ENCODE measurements at places on chromosomes 2 and 18.

DNA sequence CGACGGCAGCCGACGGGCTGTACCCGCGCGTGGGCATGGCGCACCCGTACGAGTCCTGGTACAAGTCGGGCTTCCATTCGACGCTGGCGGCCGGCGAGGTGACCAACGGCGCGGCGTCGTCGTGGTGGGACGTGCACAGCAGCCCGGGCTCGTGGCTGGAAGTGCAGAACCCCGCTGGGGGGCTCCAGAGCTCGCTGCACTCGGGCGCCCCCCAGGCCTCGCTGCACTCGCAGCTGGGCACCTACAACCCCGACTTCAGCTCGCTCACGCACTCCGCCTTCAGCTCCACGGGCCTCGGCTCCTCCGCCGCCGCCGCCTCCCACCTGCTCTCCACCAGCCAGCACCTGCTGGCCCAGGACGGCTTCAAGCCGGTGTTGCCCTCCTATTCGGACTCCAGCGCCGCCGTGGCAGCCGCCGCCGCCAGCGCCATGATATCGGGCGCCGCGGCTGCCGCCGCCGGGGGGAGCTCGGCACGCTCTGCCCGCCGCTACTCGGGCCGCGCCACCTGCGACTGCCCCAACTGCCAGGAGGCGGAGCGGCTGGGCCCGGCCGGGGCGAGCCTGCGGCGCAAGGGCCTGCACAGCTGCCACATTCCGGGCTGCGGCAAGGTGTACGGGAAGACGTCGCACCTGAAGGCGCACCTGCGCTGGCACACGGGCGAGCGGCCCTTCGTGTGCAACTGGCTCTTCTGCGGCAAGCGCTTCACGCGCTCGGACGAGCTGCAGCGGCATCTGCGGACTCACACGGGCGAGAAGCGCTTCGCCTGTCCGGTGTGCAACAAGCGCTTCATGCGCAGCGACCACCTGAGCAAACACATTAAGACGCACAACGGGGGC is 2.0 kb downstream of the SP9 start:
- DNase-seq = no peak

GRCh38 chr2:209391776-209392401 is 32.0 kb upstream of the MAP2 start:
- DNase-seq = no peak

GRCh38 chr2:69437751-69438154 is 518 bp upstream of the NFU1 start:
- no peak for DNase-seq

GRCh38 chr2:130884503-130884902 is 47.8 kb downstream of the ARHGEF4 start:
- DNase-seq = no peak

DNA sequence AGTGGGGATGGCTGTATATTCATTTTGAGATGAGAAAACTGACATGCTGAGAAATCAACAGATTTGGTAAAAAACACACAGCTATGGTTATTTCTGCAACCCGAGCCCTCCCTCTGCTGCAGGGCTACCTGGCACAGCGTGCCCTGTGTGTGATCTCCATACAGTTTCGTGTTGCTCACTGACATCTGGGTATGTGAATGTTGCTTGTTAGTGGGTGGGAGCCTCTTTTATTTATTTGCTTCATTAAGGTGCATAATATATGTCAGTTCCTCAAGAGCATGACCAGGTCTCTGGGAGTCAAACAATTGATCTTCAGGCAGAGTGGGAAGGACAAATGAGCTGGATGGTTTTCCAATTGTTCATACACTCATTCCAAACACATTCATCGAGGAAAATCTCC is 139.1 kb upstream of the FHL2 start:
- DNase-seq = no peak

- no peak for DNase-seq
Measured at GRCh38 chr18:23658285-23658684, 4.4 kb downstream of the ANKRD29 start.

DNA sequence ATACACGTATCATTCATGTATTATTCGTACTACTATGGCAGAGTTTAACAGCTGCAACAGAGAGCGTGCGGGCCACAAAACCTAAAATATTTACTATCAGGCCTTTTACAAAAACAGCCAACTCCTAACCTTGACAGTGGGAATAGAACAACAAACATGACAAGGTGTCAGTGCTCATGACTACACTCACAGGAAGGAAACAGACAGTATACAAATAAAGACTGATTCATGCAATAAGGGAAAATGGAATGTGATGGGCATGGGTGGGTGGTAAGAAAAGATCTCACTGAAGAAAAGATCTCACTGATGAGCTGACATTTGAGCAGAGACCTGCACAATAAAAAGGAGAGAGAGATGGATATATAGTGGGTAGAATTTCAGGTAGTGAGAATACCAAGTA is 347.8 kb downstream of the ALK start:
- DNase-seq = no peak

DNA sequence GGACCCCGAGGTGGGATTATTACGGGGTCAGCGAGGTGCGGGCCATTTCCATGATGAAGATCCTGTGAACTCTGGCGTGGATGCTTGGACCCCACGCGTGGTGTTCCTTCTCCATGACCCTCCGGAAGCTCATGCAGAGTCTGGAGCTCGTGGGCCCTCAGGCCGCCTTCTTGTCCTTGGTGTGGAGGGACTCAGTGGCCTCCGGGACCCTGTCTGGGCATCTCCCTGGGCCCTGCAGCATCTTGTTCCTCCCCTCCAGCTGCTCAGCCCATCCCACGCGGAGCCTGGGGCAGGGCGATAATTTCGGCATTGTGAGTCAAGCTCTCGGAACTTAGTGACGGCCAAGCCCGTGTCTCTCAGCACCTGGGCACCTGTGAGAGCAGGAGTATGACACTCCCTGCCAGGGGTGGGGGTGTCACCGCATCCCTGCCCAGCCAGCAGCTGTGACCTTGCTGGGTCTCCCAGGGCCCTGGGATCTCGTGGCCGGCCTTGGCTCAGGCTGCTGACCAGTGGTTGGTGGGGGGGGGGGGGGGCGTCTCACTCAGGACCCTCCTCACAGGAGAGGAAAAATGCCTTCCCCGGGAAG is 24.6 kb downstream of the RTP5 start:
- DNase-seq = no peak

- no peak for DNase-seq
Measured at GRCh38 chr18:48932822-48933510, 17.8 kb downstream of the SMAD7 start.

- no peak for DNase-seq
Measured at GRCh38 chr18:66167829-66168684, 417.2 kb downstream of the CDH7 start.

- DNase-seq = no peak
Measured at GRCh38 chr2:230668184-230668938, 44.3 kb upstream of the CAB39 start.

DNA sequence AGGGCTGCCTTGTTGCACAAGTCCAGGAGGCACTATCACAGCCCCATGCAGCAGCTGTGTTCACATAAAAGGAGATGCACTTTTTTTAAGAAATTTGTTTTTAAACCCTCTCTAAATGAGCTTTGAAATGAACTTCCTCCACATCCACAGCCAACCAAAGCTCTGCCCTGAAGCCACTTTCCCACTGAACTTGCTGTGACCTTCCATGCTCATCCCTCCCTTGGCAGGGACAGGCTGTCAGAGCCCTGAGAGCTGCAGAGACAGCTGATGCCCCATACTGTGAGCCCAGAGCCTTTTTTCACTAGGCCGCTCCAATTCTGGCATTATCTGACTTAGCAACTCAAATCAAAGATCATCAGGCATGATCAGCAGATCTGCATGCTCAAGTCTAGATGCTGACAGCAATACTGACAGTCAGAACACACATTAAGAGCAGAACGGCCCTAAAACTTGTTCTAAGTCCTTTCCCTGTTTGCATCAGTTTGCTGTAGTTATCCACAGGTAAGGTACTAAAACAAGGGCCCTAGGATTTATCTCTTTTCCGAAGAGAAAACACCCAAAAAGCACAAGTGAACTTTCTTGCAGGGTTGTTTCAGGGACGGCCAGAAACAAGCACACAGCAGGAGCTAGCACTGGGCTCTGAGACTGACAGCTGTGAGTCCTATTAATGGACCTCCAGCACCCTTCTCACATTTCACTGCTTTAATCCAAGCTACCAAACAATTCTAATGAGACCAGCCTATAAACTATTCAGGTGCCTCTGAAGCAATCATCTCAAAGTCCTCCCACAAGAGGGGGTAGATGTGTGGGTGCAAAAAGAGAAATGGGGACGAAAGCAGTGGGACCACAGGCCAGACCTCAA is 34.9 kb downstream of the RNU4ATAC start:
- no peak for DNase-seq

DNA sequence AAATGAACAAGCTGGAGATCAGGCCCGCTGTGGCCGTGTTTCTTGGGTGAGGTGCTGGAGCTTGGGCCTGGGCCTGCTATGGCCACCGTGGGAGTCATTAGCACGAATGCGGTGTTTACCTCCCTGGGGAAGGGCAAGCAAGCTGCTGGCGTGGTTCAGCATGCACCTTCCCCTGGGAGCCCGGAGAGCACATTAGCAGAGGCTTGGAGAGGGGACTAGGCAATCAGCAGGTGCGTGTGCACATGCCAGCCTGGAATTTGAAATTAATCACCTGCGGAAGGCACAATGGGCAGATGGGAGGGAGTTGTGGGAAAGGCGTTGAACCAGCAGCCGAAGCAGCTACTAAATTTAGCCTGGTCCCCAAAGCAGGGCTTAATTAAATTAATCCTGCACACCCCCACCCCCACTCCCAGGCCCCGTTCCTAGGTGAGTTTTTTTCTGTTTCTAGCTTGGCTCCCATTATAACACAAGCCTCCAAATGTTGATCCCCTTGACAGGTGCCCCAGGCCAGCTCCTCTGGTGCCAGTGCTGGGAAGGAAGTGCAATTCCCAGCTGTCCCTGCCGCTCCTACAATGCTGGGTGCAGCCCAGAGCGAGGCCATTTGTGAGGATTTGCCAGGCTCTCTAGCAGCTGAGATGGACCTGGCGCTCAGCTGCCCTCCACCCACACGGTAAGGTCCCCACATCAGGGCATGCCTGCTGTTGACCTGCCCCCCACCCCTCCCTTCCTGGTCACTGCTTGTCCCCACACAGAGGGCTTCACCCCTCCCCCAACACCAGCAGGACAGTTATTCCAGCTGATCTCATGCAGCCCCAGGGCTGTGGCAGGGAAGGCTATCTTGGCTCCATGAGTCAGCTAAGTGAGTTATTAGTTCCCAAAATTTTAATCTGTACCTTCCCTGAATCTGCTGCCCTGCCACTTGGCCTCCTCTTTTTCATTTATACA is 115.0 kb downstream of the ZBTB7C start:
- DNase-seq = no peak

DNA sequence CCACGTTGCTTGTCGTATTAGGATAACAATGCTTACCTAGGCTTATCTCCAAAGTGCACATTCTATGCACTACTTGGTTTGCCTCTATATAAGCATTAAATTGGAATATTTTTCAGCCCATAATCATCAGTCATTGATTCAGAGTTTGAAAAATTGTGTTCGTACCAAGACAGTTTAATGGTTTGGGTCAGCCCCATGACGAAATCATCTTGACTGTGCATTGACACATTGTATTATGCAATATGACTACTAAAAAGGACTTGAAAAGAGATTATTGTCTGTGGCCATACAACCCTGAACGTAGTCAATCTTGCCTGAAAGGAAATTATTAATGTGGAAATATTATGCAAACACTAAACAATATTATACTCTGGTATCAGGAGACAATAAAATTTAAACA is 141.3 kb downstream of the EML6 start:
- no peak for DNase-seq

DNA sequence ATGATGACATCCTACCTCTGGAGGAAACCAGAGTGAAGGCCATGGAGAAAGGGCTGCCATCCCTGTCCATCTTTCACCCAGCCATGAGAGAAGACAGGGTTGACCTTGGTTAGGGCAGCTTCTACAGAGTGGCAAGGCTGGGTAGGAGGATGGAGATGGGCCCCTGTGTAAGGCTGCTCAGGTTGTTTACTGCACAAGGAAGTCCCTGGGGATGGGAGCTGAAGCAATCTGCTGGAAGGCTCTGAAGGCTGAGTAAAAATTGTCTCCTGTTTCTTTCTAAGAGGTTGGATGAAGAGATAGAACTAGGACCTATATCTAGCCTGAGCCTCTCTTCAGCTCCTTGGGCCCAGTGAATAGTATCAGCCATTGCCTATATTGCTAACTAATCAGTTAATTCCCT is 14.4 kb downstream of the ELMOD3 start:
- no peak for DNase-seq

DNA sequence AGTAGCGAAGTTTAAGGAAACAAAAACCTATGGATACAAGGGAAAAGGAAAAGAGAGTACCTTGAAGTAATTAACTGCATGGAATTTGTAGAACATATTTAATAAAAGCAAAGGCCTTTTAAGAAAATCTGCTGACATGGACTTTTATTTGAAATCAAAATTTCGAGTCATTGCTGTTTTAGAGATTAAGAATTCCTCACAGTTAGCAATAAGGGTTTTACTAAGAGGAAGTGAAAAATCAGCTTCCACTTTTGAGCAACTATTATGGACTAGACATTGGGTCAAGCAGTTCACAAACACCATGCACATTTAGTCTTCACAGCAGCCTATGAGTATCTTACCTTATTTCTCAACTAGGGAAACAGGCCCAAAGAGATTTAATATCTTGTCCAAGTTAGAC is 876.3 kb downstream of the BCL11A start:
- DNase-seq = no peak

GRCh38 chr2:148521181-148521580 is 123.4 kb upstream of the EPC2 start:
- no peak for DNase-seq

GRCh38 chr2:145682546-145683157 is 1162.7 kb upstream of the ZEB2 start:
- DNase-seq = no peak

DNA sequence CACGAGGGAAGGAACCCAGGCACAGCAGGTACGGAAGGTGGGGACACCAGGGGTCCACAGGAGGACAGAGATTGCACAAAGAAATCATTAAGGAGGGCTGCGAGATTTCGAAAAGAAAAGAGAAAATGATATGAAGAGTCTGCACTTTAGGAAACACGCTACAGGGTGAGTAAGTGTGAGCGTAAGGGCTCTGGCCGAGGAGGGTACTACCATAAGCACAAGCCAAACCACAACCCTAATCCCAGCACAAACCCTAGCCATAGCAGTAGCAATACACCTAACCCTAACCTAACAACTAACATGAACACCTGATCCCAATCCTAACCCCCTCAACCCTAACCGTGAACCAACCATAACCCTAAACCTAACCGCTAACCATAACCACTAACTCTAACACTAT is 104.0 kb downstream of the ZNF516 start:
- no peak for DNase-seq

GRCh38 chr18:70036771-70037347 is 89.2 kb upstream of the CD226 start:
- DNase-seq = no peak

- no peak for DNase-seq
Measured at GRCh38 chr2:235055891-235056516, 104.2 kb downstream of the SH3BP4 start.
